ENCODE measurements at places on chromosomes 3 and 15.

GRCh38 chr3:81463781-81464180 lies 297.7 kb downstream of the GBE1 start:
- DNase-seq, result no peak

GRCh38 chr3:9744162-9744561 lies 5.6 kb upstream of the OGG1 start:
- DNase-seq, result no peak

- DNase-seq, result no peak
Measured at GRCh38 chr3:14457999-14458398, 55.6 kb downstream of the SLC6A6 start.

DNA sequence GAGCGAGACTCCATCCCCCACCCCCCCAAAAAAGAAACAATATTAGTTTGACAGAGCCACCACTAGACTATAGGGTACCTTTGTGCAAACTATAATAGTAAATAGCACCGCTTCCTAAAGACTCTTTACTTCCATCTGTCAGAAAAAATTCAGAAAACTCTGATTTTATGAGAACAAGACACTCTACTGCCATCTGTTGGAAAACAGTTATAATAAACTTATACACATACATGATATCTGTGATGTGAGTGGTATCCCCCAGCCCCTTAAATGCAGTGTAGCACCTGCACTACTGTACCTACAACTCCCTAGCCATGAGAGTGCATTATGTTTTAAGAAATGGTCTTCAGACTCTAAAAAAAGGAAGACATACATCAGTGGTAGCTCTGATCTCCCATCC lies 47.1 kb upstream of the CTDSPL start:
- no peak for DNase-seq

DNA sequence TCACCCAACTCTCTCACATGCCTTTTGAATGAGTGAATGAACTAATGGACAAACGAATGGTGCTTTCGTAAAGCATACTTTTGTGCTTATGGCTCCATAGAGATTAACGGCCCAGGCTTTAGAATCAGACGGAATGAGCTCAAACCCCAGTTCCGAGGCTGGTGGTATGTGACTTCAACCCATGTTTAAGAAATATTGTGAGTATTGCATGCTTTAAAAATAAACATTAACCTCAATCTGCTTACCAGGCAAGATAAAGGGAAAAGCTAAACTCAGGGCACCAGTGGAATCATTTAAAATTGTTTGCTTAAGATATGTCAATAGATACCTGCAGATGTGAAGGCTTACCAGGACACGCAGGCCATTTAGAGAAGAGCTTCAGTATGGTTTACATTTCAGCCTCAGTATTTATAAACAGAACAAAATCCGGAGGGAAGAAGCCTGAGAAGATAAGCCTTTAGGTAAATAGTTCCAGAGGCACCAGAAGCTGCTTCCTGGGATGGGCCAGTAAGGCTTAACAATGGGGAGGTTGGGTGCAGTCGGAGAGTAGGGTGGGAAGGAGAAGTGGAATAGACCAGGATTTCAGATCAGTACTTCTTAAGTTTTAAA lies 186.4 kb downstream of the ADAMTS9 start:
- no peak for DNase-seq

GRCh38 chr3:140628606-140629005 lies 49.3 kb upstream of the TRIM42 start:
- DNase-seq, result no peak

DNA sequence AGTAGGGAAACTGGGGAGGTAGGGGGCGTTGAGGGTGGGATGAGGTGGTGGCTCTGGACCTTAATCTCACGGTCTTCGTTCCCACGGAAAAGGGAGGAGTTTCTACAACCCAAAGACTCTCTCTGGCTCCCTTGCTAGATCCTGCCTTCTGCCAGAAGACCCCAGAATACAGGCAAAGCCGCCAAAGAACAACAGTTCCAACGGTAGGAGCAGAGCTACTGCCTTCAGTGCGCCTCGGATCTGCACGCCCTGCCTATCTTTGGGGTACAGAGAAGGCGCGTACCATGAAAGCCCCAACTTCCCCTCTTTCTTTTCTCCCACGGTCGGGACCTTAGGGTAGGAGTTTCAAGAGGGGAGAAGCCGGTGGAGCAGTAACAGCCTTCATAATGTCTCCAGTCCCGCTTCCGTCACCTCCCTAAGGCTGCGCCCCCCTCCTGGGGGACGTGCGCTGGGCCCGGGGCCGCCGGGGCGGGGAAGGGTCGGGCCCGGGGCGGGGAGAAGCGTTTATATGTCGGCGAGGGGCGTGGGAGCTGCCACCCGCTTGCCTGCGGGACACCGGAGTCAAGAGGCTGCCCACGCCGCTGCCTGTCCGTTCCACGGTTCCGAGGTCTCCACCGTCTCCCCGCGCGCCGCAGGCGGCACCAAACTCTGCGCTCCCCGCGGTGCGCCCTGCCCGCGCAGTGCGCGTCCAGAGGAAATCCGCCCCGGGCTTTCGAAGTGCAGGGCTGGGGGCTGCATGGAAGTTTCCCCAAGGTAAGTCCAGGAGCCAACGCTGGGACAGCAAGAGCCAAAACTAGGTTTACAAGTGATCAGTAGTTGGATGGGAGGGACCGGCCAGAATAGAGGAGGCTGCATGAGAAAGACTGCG lies at the start of gene COL6A6:
Gene COL6A6, plus strand, starts transcription at position 533 of the 868 bp plus-strand sequence. CDS start 43,188 bp downstream, outside the sequence.
- DNase-seq, result no peak

- DNase-seq, result no peak
Measured at GRCh38 chr3:180320631-180321030, 281.3 kb upstream of the TTC14 start.

GRCh38 chr3:35921718-35922117 lies 282.4 kb downstream of the ARPP21 start:
- no peak for DNase-seq

DNA sequence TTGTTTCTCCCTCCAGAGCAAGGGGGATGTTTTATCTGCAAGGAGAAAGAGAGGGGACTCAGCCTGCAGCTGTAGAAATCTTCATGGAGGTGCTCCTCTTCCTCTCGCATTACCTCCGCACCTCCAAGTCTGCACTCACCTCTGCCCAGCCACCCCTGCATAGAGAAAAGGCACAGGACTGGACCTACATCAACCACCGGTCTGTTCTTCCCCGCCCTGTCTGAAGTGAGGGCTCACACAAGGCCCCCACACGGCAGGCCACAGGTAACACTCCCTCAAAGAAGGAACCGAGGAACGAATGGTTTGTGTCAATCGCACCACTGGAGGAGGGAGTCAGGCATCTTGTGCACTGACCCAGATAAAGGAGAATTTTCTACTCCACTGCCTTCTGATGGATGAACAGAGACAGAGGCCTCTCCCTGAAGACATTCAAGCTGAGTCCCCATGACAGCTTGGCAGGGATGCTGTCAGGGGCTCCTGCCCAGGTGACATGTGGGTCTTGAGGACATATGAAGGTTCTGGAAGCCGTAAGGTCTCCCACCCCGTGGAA lies 260.3 kb downstream of the XXYLT1 start:
- no peak for DNase-seq

DNA sequence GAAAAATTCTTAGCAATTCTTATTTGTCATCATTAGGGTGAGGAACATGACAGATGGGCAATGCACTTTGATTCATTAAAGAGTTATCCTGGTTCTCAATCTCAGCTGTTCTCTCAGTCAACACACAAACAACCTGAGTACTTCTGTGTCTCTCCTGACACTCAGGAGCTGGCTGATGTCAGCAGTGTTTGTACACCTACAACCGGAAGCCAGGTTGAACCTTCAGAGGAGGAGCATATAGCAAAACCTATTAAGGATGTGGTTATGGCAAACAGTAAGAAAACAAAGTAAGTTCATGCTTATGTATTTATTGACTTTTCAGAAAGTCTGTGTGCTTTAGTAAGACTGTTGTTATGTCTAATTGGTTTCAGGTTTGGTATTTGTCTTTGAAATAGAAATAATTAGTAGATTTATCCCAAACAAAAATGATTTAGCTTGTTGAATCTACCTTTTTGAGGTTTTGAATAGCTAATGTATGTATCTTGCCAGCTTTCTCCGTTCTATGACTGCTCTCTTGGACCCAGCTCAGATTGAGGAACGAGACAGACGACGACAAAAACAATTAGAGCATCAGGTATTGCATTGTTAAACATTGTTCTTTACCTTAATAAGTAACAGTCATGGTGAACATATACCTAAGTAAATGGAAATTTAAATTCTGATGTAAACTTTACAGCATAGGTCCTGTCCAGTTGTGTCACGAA lies 36.6 kb downstream of the CCDC66 start:
- peak; percentile 6 for DNase-seq

DNA sequence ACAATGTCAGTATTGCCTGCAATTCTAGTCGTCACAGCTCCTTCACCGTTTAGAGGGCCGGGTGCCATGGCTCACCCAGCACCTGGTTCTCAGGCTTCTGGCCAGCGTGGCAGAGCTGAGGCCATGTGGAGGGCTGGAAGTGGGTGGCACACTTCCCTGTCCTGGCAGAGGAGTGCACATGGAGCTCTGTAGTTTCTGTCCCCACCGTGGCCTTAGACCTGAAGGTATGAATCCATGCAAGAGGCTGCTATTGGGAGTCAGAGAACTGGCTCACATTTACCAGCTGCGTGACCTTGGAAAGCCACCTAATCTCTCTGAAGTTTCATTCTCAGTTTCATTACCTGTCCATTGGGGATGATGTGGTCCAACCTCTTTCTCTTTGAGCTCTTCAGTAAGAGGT lies 22.2 kb downstream of the EPHB1 start:
- no peak for DNase-seq

DNA sequence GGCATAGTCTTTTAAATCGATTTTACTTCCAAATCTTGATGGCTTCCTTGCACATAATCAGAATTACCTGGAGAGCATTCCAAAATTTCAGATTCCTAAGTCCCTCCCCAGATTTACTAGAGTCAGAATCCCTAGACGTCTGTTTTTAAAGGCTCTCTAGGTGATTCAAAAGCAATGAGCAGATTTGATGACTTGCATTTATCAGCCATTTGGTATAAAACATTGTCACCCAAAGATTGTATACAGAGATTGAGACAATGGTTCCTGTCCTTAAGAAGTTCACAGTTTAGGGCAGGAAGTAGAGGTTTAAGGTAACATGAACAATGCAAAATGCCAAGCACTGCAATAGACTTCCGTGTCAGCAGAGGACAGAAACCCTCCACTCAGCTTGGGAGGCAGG lies 2.6 kb upstream of the PYGO1 start:
- DNase-seq, result no peak

- DNase-seq, result no peak
Measured at GRCh38 chr3:54949491-54950044, 21.7 kb upstream of the LRTM1 start.

DNA sequence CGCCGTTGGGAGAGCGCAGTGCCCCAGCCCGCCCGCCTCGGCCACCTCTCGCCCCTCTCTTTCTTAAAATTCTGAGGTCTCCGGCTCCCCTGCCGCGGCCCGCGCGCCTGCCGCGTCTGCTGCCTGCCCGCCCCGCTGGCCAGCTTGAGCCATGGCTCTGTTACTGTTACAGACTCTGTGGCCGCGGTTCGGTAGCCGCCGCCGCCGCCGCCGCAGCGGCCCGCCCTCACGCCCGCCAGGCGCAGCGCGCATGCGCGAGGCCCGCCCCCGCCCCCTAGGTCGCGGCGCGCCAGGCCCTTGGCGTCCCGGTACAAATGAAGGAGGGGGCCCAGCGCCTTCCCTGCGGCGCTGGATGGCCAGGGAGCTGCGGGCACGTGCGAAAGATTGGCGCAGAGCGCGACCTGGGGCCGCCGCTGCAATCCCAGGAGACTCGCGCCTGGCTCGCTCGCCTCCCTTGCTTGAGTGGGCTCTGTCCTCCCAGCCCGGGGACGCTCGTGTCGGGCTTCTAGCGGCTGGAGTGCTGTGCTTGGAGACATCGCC lies at the start of gene ONECUT1:
Gene ONECUT1, minus strand, starts transcription at position 168 of the 540 bp plus-strand sequence. CDS start 452 bp downstream, outside the sequence.
- DNase-seq, result no peak

DNA sequence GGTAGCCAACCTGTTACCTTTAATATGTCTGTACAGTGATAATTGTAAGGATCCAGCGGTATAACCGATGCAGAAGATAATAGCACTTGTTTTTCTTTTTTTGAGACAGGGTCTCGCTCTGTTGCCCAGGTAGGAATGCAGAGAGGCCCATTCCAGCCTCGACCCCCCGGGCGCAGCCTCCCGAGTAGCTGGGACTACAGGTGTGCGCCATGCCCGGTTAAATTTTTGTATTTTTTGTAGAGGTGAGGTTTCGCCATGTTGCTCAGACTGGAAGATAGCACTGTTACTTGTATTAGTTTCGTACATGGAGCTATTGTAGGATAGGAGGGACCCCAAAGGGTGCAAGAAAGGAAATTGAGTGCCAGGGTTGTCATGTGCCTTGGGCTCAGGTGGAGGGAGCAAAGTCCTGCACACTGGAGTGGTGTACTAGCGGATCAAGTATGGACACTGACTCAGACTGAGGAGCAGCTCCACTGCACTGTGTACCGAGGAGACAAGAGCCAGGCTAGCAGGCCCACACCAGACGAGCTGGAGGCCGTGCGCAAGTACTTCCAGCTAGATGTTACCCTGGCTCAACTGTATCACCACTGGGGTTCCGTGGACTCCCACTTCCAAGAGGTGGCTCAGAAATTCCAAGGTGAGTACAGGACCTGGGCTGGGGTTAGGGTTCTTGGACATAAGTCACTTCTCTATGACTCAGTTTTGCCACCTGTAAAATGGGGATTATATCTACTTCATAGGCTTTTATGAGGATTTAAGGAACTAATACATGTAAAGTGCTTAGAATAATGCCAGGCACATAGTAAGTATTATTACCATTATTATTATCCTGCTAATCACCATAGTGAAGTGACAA lies 1.0 kb downstream of the OGG1 start:
- no peak for DNase-seq

GRCh38 chr15:40452296-40453090 lies 11.7 kb downstream of the BAHD1 start:
- no peak for DNase-seq

- DNase-seq, result no peak
Measured at GRCh38 chr15:28080386-28080785, 18.7 kb downstream of the OCA2 start.

DNA sequence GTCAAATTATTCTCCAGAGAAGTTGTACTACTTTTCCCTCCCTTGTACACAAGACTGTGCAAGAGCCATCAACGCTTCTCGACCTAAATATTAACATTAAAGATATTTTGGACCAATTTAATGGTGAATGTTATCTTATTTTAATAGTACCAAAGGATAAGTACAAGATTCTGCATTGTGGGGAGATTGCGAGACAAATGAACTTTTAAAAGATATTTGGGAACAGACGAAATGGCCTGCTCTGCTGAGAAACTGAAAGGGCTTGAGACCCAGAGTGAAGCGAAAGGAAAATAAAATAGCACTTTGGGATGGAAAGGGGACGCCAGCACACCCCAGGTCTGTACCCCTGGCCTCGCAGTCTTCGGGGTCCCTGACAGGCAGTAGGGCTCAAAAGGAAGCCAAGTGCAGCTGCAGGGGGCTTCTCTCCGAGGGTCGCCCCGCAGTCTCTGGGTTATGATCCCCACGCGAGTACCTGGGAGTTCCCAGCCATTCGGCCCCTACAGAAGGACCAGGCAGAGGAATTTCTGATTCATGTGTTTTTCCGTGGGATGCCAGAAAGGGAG lies 97.6 kb upstream of the VGLL3 start:
- no peak for DNase-seq

All from activated CD8-positive, alpha-beta memory T cell treated with anti-CD3 and anti-CD28 coated beads for 1 hour (primary cell).